ENCODE measurements at places on chromosomes 2 and 18.

- no peak for DNase-seq
- no peak overlapping the region for H3K4me3 ChIP-seq
These were observed 273.0 kb downstream of the CCDC85A start for GRCh38 chr2:56456791-56457190.

DNA sequence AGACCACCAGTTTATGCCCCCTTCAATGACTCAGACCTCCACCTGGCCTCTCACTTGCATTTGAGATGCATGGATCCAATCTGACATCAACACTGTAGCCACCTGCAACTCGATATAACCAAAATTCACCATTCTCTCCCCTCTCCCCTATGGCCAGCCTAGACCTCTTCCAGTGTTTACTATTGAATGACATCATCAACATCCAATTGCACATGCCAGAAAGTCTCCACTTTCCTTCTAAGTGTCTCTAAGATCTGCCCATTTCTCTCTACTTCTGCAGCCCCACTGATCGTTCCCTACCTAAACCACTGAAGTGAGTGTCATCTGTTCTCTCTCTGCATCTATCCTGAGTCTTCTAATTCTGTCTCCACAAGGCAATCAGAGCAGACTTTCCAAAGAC, 151.3 kb upstream of the APCDD1 start:
- H3K27me3 ChIP-seq, result peaks cover 1% of the 10 kb centered on the region
- H3K4me1 ChIP-seq, result no peaks in the 10 kb centered on the region
- no peak overlapping the region for H3K4me3 ChIP-seq
- DNase-seq, result no peak
- H3K36me3 ChIP-seq, result no peaks in the 10 kb centered on the region

DNA sequence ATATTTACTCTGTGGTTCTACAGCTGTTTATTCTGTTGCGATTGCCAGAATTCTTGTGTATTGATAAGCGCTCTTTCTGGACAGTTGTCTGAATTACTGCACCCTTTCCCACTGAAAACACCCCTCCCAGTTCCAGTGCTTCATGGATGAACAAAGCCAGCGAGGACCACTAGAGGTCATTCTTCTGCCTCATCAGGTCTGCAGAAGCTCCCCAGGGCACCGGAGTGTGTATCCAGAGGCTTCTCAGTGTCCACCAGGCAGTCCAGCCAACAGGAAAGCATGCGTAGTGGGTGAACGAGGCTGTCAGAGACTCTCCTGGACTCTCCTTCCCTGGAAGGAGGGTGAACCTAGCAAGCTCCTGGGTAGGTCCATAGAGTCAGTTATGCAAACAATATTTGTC, 40.6 kb upstream of the INHBB start:
- H3K4me1 ChIP-seq, result peaks cover 9% of the 10 kb centered on the region
- H3K27ac ChIP-seq, result no peak overlapping the region
- DNase-seq, result no peak
- no peaks in the 10 kb centered on the region for H3K27me3 ChIP-seq
- H3K36me3 ChIP-seq, result peaks cover 11% of the 10 kb centered on the region
- no peak overlapping the region for H3K4me3 ChIP-seq

DNA sequence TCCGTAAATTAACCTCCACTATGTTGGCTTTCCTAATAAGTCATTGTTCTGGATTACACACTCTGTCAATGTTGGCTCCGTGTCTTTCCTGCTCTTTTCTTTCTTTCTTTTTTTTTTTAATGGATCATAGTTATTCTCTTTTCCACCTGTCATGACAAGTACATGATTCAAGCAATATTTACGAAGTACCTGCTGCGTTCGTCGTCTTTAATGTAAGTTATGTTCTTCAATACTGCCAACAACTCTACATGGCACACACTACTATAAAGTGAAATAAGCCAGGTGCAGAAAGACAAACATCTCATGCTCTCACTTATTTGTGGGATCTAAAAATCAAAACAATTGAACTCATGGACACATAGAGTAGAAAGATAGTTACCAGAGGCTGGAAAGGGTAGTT, 239.1 kb downstream of the SCG2 start:
- no peaks in the 10 kb centered on the region for H3K36me3 ChIP-seq
- no peak for DNase-seq
- H3K4me3 ChIP-seq, result no peak overlapping the region

GRCh38 chr18:72630991-72631390, 86.8 kb upstream of the CBLN2 start:
- no peak for DNase-seq
- H3K4me1 ChIP-seq, result no peaks in the 10 kb centered on the region

- peaks cover 4% of the 10 kb centered on the region for H3K27me3 ChIP-seq
- no peak overlapping the region for H3K4me3 ChIP-seq
- DNase-seq, result no peak
- no peaks in the 10 kb centered on the region for H3K36me3 ChIP-seq
- H3K4me1 ChIP-seq, result no peaks in the 10 kb centered on the region
- no peak overlapping the region for H3K27ac ChIP-seq
These were observed 23.5 kb upstream of the ARL5A start for GRCh38 chr2:151851761-151852160.

DNA sequence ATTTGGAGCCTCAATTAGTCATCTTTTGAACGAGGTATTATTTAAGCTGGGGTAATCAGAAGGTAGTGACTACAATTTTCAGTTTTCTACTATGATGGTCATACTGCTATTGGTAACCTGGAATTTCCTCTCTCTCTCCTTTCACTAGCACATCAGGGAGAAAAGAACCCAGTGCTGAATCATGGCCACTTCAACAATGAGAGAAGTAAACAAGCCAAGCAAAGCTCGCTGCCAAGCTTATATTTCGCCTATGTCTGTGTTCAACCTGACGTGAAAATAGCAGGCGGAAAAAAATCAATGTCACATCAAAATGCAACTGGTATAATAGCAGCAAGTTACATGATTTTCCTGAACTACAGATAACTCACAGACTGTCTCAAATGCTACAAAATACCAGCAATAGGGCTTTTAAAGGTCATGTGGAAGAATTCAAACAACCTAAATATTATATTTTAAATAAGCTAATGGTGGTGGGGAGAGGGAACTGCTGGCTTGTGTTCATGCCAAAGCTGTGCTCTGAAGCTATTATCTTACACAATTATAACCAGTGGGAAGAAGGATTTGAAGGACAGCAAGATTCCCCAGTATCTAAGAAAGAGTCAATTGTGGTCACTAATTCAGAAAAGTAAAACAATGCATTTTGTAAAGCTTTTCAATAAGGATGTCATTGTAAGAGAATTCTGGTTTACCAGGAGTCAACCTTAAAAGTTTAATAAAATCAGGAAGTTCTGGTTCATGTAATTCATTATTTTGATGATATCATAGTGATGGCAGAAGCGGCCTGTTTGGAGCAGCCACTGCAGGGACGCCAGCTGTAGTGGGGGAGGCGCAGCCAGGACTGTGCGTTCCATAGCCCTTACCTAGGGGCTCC, 38.0 kb downstream of the RNF152 start:
- no peak overlapping the region for H3K4me3 ChIP-seq
- DNase-seq, result no peak
- H3K36me3 ChIP-seq, result no peaks in the 10 kb centered on the region
- H3K27me3 ChIP-seq, result peaks cover 3% of the 10 kb centered on the region

- H3K4me1 ChIP-seq, result peaks cover 64% of the 10 kb centered on the region
- H3K27ac ChIP-seq, result peak overlapping the region; percentile 84
- no peak overlapping the region for H3K4me3 ChIP-seq
- no peaks in the 10 kb centered on the region for H3K36me3 ChIP-seq
- peak; percentile 49 for DNase-seq
These were observed 28.9 kb downstream of the TOGARAM2 start for GRCh38 chr2:29009711-29010677.

DNA sequence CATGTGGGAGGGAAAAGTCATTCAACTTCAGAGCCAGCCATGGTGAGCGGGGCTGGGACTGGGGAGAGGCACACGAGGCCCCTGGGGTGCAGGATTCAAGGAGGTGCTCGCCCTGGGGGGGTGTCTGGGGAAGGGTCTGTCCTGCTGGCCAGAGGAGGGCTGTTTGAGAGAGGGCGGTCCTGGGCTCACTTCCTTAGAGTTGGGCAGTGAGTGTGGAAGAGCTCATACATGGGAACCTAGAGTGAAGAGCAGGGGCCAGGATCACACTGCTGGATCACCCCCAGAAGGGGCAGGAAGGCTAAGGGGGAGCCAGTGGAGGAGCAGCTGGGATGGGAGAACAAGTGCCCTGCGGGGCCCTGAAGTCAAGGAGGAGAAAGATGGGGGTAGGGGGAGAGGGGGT, 6.5 kb downstream of the SH3BP4 start:
- H3K27ac ChIP-seq, result no peak overlapping the region
- H3K36me3 ChIP-seq, result no peaks in the 10 kb centered on the region
- no peak for DNase-seq
- H3K4me3 ChIP-seq, result no peak overlapping the region
- H3K4me1 ChIP-seq, result no peaks in the 10 kb centered on the region
- H3K27me3 ChIP-seq, result peaks cover 56% of the 10 kb centered on the region

- H3K27ac ChIP-seq, result peak overlapping the region; percentile 98
- peaks cover 14% of the 10 kb centered on the region for H3K36me3 ChIP-seq
- H3K4me1 ChIP-seq, result peaks cover 67% of the 10 kb centered on the region
- DNase-seq, result no peak
These were observed 573 bp downstream of the WDR7 start for GRCh38 chr18:56651771-56652092.

DNA sequence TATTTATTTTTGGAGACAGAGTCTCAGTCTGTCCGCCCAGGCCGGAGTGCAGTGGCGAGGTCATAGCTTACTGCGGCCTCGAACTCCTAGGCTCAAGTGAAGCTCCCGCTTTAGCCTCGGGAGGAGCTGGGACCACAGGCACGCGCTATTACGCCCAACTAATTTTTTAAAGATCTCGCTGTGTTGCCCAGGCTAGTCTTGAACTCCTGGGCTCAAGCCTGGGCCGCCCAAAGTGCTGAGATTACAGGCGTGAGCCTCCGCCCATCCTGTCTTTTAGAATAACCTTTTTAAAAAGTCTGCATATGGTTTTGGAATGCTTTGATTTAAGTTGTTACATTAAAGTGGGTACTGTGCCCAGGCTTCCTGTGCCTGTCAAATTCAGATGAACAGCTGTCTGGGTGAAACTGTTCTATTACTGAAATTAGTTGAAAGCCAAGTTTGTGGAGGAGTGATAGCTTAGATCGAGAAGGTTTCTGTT, 944 bp downstream of the RAB3GAP1 start:
- DNase-seq, result peak; percentile 58
- H3K4me1 ChIP-seq, result peaks cover 56% of the 10 kb centered on the region
- no peaks in the 10 kb centered on the region for H3K27me3 ChIP-seq
- H3K27ac ChIP-seq, result peak overlapping the region; percentile 100
- peak overlapping the region; percentile 91 for H3K4me3 ChIP-seq
- H3K36me3 ChIP-seq, result peaks cover 38% of the 10 kb centered on the region

GRCh38 chr2:239444626-239445577, 44.1 kb upstream of the HDAC4 start:
- H3K27ac ChIP-seq, result no peak overlapping the region
- peaks cover 18% of the 10 kb centered on the region for H3K4me1 ChIP-seq
- H3K27me3 ChIP-seq, result peaks cover 38% of the 10 kb centered on the region
- no peak for DNase-seq
- no peak overlapping the region for H3K4me3 ChIP-seq

GRCh38 chr2:21693081-21693480, 569.3 kb downstream of the TDRD15 start:
- H3K4me3 ChIP-seq, result no peak overlapping the region
- no peaks in the 10 kb centered on the region for H3K36me3 ChIP-seq
- no peaks in the 10 kb centered on the region for H3K4me1 ChIP-seq
- H3K27me3 ChIP-seq, result no peaks in the 10 kb centered on the region
- H3K27ac ChIP-seq, result no peak overlapping the region

DNA sequence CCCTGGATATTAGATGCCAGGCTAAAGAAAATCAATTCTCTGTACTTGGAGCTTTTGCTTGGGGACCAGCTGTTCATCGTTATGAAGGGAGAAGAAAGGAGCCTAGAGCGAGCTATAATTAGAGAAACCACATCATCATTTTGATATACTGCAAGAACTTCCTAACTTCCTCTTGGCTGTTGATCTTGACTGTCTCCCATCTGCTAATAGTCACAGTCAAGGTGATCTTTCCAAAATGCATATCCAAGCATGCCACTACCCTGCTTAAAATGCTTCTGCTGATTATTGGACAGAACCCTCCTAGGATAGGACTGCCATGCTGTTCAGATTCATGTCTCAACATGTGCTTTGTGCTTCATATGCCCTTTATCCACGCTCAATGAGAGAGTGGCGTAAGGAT, 54.8 kb downstream of the RAPGEF4 start:
- no peaks in the 10 kb centered on the region for H3K4me1 ChIP-seq
- H3K27ac ChIP-seq, result no peak overlapping the region
- DNase-seq, result no peak
- no peaks in the 10 kb centered on the region for H3K36me3 ChIP-seq

- H3K4me3 ChIP-seq, result no peak overlapping the region
- H3K27ac ChIP-seq, result no peak overlapping the region
- H3K27me3 ChIP-seq, result no peaks in the 10 kb centered on the region
- H3K36me3 ChIP-seq, result peaks cover 11% of the 10 kb centered on the region
- no peak for DNase-seq
These were observed 235.0 kb downstream of the CAMKMT start for GRCh38 chr2:44596537-44597320.

DNA sequence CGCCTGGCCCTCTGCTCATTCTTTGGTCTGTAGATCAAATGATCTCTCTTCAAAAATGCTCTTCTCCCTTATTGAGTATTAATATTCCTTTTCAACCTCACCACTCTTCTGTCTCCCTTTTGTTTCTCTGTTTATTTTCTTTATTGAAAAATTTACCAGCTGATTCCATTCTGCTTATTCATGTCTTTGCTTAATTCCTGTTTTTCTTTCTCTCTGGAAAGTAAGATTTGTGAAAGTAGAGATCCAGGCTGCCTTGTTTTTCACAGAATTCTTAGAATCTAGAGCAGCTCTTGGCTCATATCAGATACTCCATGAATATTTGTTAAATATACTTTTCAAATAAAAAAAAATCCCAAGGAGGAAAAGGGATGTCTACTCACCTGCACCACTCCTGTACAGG, 157.0 kb downstream of the DOCK10 start:
- no peak for DNase-seq
- H3K27ac ChIP-seq, result peak overlapping the region; percentile 81
- H3K4me1 ChIP-seq, result peaks cover 78% of the 10 kb centered on the region
- peaks cover 99% of the 10 kb centered on the region for H3K36me3 ChIP-seq
- H3K27me3 ChIP-seq, result no peaks in the 10 kb centered on the region

- no peaks in the 10 kb centered on the region for H3K36me3 ChIP-seq
- no peak overlapping the region for H3K27ac ChIP-seq
- no peak for DNase-seq
- no peak overlapping the region for H3K4me3 ChIP-seq
These were observed 23.2 kb downstream of the SPEG start for GRCh38 chr2:219457784-219458369.

DNA sequence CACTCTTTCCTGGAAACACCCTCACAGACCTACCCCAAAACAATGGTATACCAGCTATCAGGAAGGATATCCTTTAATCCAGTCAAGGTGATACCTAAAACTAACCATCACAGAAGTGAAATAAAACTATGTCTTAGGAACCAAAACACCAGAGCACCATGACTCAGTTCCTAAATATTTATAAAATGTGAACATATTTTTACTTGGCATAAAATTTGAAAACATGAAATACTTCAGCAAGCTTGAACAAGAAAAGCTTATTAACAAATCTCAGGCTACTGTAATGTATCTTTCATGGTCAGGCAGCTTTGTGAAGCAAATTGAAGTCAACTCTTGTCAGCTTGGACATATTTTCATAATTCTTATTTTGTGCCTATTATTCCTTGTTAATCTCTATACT, 440.8 kb upstream of the CDH20 start:
- H3K36me3 ChIP-seq, result no peaks in the 10 kb centered on the region
- no peak overlapping the region for H3K27ac ChIP-seq
- H3K4me1 ChIP-seq, result no peaks in the 10 kb centered on the region
- DNase-seq, result no peak
- H3K4me3 ChIP-seq, result no peak overlapping the region

- H3K4me3 ChIP-seq, result no peak overlapping the region
- no peaks in the 10 kb centered on the region for H3K4me1 ChIP-seq
- H3K27me3 ChIP-seq, result peaks cover 32% of the 10 kb centered on the region
- no peaks in the 10 kb centered on the region for H3K36me3 ChIP-seq
These were observed 12.9 kb downstream of the FZD7 start for GRCh38 chr2:202046572-202046971.

All from activated T-cell treated with anti-CD3 and anti-CD28 coated beads, Interleukin-2, amount 50 U/mL, for 24 hours (primary cell).